ENCODE measurements at places on chromosomes 3 and 15.

DNA sequence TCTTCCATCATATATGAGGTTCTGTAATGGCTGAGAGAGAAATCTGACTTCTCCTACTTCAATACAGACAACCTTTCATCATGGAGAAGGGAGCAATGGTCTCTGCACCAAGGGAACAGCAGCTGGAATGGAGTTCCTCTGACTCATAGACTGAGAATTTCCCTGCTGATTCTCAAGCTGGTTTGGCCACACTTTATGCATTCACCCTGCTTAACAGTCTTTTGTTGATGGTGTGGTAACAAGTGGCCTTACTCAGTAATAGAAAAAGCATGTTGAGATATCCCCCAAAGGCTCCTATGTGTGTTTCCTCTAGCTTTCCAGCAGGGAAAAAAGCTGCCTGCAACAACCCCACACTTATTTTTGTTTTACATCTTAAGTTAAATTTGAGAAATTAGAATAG lies 138.1 kb downstream of the GREM1 start:
- DNase-seq, result peak; percentile 99

GRCh38 chr3:36372534-36372935 lies 7.8 kb upstream of the STAC start:
- peak; percentile 55 for DNase-seq

GRCh38 chr3:171620825-171621434 lies 160.7 kb upstream of the TNIK start:
- peak; percentile 21 for DNase-seq

DNA sequence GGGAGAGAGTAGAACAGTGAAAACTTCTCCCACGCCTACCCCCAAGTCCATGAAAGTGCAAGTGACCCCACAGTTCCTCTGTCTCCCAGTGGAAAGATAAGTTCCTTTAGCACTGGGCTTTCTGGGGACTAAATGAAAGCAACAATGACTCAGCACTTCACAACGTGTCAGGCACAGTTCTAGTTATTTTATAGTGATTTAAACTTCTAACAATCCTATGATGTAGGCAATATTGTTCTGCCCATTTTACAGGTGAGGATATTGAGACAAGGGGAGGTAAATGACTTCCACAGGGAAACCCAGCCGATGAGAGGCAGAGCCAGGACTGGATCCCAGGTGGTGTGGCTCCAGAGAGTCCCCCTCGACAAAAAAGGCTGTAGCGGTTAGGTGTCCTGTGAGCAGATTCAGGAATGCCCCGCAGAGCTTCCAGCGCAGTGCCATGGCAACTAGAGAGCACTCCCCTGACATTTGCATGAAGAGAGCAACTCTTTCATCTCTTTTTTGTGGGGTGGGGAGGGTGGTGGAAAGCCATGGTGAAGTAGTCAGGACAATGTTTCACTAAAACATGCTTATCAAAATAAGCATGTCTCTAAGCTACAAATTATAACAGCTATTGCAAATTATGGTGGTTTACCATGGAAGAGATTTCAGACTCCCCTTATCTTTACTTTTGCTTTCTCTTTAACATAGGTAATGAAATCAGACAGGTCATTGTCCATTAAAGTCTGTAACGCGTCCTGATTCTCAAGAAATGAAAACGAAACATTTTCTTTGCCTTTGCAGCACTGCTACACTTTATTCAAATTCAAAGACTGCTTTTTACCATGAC lies 62.1 kb downstream of the NR2F2 start:
- no peak for DNase-seq

- DNase-seq, result peak; percentile 5
Measured at GRCh38 chr3:102336130-102336529, 98.7 kb upstream of the ZPLD1 start.

- no peak for DNase-seq
Measured at GRCh38 chr15:51708013-51708412, 26.7 kb downstream of the SCG3 start.

GRCh38 chr3:159763602-159764489 lies 224.8 kb upstream of the IL12A start:
- DNase-seq, result peak; percentile 82

DNA sequence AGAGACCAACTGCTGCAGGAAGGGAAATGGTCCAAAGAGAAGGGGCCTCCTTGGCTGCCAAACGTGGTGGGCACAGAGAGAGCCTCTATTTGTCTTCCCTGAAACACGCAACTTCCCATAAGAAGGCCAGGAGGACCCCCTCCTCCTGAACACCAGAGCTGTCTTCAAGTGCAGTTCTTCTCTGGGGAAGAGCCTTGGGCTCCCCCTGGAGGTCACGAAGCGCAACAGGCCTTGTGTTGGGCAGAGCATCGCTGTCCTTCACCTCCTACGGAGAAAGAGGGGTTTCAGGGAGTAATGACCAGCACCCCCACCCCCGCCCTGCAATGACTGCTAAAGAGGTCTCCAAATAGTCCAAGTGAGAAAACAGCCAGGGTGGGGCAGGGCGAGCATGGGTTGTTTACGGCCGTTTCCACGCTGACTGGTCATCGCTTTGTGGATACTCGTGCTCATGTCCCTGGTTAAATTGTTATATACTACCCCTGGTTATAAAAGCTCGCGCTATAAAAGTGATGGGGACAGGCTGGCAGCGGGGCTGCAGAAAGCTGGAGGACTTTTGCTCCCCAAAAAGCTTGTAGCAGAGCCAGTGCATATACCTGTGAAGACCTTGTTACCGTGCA lies 397.5 kb upstream of the ATP10A start:
- DNase-seq, result peak; percentile 27

GRCh38 chr3:12443781-12444522 lies 40.3 kb upstream of the TSEN2 start:
- DNase-seq, result no peak

- DNase-seq, result no peak
Measured at GRCh38 chr15:49134683-49135341, 20.6 kb downstream of the COPS2 start.
